GM12865 (cell line): ENCODE measurements at places on chromosomes 7 and 10.

GRCh38 chr7:10181996-10182395 lies 791.7 kb upstream of the PHF14 start:
- peak; percentile 40 for DNase-seq

GRCh38 chr7:22647451-22648257 lies 79.3 kb upstream of the IL6 start:
- no peak for DNase-seq

- DNase-seq: no peak
Measured at GRCh38 chr7:213324-213993, 21.1 kb downstream of the FAM20C start.

DNA sequence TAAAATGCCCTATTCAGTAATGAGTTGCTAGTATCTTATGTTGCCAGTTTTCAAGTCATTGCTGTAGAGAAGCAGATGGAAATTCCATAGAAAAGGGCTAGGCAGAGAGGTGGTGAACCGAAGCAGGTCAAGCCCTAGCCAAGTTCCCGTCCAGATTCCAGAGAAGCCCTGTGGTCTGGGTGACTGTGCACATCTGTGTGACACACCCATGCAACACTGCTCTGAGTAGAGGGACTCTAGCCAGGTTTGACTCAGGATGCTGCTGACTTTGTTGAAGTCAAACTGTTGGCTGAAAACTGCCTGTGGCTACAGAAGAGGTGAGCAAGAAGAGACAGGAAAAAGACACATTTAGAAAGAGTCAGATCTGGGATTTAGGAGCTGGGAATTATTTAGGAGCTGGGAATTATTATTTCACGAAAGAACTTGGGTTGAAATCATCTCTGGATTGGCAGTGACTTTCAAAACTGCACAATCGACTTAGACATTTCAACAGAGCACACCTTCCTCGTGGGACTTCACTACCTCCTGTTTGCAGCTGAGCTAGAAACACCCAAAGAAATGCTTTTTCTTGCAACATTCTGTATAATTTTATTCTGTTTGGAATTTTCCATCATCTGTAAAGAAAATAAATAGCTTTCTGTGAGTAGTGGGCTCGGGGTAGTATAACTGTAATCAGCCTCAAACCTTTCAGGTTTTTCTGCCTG lies 149.1 kb upstream of the PRKCQ start:
- no peak for DNase-seq

GRCh38 chr7:80278737-80279136 lies 144.1 kb downstream of the GNAI1 start:
- DNase-seq: no peak

- no peak for DNase-seq
Measured at GRCh38 chr10:17795813-17796594, 13.1 kb upstream of the MRC1 start.

- DNase-seq: no peak
Measured at GRCh38 chr7:42006801-42007513, 230.1 kb downstream of the GLI3 start.

- DNase-seq: no peak
Measured at GRCh38 chr7:107627002-107627401, 33.6 kb upstream of the SLC26A4 start.

DNA sequence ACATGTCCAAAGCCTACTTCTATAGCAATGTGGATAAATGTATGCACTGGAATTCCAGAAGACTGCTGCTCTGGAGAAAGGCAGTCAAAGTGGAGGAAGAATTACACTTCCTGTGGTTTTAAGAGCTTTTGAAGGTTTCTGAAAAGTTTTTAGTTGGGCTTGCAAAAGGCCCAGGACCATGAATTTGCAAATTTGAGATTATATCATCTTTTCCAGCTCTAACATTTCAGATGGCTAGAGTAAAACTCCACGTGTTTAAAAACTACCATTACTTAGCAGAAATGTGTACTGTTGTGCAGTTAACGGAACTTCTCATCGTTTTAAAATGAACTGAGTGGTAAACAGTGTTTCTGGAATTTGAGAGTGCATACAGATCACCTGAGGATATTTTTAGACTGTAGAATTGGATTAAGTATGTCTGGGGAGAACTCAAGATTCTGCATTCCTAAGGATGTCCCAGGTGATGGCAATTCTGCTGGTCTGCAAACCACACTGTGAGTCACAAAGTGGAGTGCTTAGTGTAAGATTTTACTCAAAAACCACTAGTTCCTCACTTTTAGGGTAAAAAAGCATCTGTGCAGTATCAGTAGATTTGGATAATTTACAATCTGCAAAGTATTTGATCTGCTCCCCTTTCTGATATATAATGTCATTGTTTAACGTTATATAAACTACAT lies 32.9 kb upstream of the CCDC71L start:
- DNase-seq: no peak

GRCh38 chr10:60336901-60337630 lies 52.6 kb downstream of the ANK3 start:
- DNase-seq: no peak

GRCh38 chr7:98216941-98217622 lies 5.8 kb downstream of the BHLHA15 start:
- DNase-seq: no peak

GRCh38 chr10:132631338-132631735 lies 93.8 kb downstream of the INPP5A start:
- no peak for DNase-seq

DNA sequence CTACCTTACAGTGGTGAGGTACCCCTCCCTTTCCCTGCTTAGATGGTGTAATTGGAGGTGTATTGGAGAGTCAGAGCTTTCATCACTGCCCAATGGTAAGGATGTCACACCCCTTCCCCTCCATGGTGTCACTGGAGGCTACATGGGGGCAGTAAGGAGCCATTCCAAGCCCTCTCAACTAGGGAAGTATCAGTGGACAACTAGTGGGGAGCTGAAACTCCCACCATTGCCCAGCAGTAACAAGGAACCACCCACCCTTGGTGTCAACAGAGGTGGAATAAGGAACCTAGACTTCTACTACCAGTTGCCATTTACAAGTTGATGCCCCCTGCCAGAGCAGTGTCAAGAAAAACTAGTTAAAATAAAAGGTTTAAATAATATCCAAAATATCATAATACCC lies 2.8 kb upstream of the HIBADH start:
- DNase-seq: no peak

- no peak for DNase-seq
Measured at GRCh38 chr7:27170426-27171324, 3.4 kb downstream of the HOXA10 start.
